Left renal cortex interstitium (tissue), 4 donors: ENCODE measurements at places on chromosomes 5 and 9.

- DNase-seq, result no peak
These were observed 18.6 kb downstream of the ARPC5L start for GRCh38 chr9:124880501-124880900.

DNA sequence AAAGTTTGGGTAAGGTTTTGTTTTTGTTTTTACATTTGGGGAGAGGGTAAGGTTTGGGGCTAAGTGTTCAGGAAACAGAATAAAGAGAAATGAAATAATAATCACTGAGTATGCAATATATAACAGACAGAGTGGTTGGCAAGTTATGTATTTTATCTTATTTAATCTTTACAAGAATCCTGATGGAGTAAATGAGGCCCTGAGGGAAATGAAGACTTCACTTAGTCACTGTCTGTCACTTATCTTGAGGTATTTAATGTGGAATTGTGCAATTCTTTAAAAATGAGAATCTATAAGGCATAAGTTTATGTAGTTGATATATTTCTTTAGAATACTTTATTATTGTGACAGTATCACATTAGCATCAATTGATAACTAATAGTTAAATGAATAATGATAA is 48.1 kb downstream of the TEK start:
- no peak for DNase-seq

GRCh38 chr5:141641634-141642267 is 5.0 kb downstream of the RELL2 start:
- no peak for DNase-seq

DNA sequence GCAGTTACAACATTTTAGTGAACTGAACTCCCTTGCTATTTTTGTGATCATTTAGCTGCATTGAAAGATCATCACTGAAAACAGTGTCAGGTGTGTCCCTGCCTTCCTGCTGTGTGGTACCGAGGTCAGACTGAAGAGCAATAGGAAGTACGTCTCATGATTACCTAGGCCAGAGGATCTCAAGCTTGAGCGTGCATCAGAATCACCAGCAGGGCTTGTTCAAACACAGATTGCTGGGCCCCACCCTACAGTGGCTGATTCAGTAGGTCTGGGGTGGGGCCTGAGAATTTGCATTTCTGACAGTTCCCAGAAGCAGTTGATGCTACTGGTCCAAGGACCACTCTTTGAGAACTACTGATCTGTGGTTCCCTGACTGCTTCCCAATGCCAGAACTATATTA is 159.6 kb downstream of the ACTL7B start:
- DNase-seq, result no peak

- no peak for DNase-seq
These were observed 7.1 kb upstream of the SEMA4D start for GRCh38 chr9:89505048-89505447.

DNA sequence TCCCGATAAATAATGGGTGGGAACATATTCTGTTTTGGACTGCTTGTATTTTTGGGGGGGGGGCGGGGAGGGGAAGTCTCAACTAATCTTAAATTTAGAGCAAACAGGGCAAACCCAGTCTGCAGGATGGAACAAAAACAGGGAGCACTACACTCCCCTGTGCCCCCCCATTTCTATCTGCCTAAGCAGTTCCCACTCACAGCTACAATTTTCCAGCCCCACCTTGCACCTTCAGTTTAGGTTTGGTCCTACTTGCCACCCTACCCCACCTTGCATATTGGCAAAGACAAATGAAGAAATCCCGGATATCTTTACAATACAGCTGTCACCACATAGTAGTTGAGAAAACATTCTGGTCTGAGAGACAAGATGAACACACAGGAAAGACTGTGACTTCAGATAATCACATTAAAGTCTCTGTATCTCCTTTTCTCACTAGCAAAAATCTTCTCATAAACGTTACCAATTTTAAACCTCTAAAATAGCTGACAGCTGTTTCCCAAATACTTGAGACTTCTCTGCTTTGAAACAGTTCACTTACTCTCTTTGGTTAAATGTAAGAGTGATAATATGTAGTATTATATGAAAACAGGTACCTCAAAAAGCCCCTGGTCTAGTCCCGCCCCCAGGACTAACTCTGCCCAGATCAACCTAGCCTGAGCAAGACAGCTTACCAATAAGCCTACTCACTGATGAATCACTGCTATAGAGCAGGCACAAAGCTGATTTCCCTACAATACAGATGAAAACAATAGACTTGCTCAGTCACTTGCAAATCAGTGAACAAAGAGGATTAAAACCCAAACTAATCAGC is 5.2 kb upstream of the RAPGEF6 start:
- DNase-seq, result no peak

DNA sequence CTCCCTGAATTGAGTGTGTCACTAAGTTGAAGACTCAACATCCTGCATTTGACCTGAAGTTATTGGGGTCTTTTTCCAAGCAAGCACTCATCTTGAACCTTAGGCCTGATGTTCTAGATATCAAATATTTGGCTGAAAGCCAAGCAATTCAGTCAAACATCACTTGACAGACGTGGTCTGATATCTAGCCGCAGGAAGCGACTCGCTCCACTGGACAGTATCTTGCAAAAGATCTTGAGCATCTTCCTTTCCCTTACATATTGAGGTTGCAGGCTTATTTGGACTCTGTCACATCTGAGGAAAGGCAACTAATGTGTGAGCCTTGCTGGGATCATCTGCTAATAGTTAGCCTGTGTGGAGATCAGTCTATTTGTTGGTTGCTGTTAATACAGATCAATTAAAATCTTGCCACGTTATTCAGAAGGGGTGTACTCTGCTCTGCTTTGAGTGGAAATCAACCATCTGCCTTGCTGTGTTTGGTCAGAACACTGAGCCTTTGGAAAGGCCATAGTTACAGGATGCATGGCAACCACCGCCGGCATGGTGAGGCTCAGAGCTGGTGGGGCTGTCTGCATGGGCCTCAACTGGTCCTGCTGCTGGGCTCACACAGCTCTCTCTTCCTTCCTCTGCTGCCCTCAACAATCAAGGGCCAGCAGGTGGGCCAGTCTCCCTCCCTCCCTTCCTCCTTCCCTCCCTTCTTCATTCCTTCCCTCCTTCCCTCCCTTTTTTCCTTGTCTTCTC is 166.9 kb upstream of the KLF9 start:
- no peak for DNase-seq

DNA sequence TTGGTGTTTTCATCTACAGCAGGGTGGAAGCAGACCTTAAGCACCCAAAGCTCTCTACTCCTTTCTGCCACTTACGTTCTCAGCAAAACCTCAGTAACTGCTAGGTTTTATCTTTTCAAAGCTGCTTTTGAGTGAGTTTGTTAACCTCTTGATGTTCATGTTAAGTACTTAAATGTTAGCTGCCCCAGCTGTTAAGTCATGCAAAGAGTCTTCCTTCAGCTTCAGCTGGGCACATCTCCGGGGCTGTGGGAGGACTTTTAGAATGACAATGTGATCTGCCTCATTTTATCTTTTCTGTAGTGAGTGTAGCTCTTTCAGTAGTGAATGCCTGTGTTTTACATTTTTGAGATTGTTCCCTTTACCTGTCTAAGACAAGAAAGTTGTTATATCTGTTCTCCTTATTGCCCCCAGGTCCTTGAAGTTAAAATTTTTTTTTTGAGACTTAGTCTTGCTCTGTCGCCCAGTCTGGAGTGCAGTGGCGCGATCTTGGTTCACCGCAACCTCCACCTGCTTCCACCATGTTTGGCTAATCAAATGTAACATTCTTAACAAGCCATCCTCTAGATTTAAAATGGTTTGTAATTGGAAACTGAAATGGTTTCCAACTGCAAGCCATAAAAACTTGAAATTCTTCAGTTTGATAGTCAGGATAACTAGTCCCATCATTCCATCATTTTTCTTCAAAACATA is 19.6 kb downstream of the KDM4C start:
- no peak for DNase-seq
